Stimulated activated CD4-positive, alpha-beta T cell treated with anti-CD3 and anti-CD28 coated beads, Interleukin-2, amount 100 ng/mL, for 4 hours (primary cell): ENCODE measurements at places on chromosomes 2 and 18.

DNA sequence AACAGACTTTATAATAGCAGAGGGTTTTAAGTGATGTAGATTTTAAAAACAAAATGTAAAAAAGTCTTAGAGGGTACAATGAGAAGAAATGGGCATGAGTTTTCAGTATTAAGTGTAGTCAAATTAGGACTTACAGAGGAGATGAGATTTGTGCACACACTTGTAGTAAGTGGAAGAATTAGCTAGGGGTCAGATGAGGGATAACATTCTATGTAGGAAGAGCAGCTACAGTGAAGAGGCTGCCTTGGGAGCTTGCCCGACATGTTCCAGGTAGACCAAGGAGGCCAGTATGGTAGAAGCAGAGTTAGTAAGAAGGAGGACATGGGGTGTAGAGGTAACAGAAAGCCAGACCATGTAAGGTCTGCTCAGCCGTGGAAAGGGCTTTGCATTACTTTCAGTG is 189.2 kb upstream of the DSEL start:
- no peak for DNase-seq

GRCh38 chr2:57760381-57760801 is 286.2 kb upstream of the VRK2 start:
- DNase-seq: no peak

- DNase-seq: no peak
Observed at GRCh38 chr2:71530641-71531332, 77.4 kb downstream of the DYSF start.

- DNase-seq: no peak
Observed at GRCh38 chr2:68846091-68846490, 25.1 kb downstream of the BMP10 start.

DNA sequence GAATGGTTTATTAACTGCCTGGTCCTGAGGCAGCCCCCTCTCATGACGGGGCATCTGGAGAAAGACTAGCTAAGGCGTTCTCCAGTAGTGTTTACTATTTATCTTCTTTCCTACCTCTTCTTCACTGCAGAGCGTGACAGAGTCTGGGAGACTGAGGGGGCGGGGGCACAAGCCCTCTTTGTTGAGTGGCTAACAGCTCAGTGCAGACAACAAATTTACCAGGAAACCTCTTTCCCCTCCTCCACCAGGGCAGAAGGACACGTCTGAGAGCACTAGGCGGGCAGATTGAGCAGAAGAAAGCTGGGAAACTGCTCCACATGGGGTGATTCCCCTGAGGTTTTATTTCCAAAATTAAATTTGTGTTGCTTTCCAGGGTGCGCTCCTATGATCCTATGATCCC is 322.1 kb downstream of the CNTNAP5 start:
- DNase-seq: no peak

GRCh38 chr2:64214281-64215115 is 70.3 kb upstream of the PELI1 start:
- peak; percentile 39 for DNase-seq

GRCh38 chr18:22609642-22610041 is 191.9 kb upstream of the CTAGE1 start:
- no peak for DNase-seq

- no peak for DNase-seq
Observed at GRCh38 chr2:439556-440402, 151.9 kb upstream of the ALKAL2 start.

GRCh38 chr18:36083729-36084128 is 16.4 kb upstream of the RPRD1A start:
- DNase-seq: no peak

- no peak for DNase-seq
Observed at GRCh38 chr2:168939918-168940317, 38.8 kb downstream of the G6PC2 start.
